Glutamatergic neuron (in vitro differentiated cells): ENCODE measurements at places on chromosomes 3 and 15.

DNA sequence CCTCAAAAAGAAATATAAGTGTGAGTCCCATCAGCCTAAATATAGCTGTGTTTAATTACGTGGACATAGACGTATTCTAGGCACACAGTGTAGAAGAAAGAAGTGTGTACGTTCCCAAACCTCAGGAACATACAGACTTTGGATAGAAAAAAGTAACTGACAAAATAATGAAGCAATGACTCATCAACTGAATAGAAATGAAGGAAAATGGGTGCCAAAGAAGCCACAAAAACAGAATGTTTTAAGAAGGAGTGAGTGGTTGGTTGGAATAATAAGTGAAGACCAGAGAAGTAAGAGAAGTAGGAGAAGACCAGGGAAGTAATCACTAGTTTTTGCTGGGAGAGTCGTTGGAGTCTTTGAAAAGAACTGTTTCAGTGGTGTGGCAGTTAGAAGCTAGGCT lies 518.1 kb downstream of the ROBO1 start:
- no peaks in the 10 kb centered on the region for H3K36me3 ChIP-seq
- no peak overlapping the region for H3K4me3 ChIP-seq
- H3K27ac ChIP-seq: no peak overlapping the region
- peaks cover 16% of the 10 kb centered on the region for H3K4me1 ChIP-seq

- H3K27ac ChIP-seq: no peak overlapping the region
- no peaks in the 10 kb centered on the region for H3K36me3 ChIP-seq
- H3K27me3 ChIP-seq: peaks cover 4% of the 10 kb centered on the region
- H3K4me3 ChIP-seq: no peak overlapping the region
- DNase-seq: no peak
- H3K4me1 ChIP-seq: no peaks in the 10 kb centered on the region
These were observed 31.2 kb downstream of the GOLGB1 start for GRCh38 chr3:121718205-121718846.

GRCh38 chr15:96225642-96226259 lies 104.7 kb upstream of the NR2F2 start:
- DNase-seq: no peak
- H3K36me3 ChIP-seq: no peaks in the 10 kb centered on the region
- no peaks in the 10 kb centered on the region for H3K4me1 ChIP-seq
- peaks cover 4% of the 10 kb centered on the region for H3K27me3 ChIP-seq

DNA sequence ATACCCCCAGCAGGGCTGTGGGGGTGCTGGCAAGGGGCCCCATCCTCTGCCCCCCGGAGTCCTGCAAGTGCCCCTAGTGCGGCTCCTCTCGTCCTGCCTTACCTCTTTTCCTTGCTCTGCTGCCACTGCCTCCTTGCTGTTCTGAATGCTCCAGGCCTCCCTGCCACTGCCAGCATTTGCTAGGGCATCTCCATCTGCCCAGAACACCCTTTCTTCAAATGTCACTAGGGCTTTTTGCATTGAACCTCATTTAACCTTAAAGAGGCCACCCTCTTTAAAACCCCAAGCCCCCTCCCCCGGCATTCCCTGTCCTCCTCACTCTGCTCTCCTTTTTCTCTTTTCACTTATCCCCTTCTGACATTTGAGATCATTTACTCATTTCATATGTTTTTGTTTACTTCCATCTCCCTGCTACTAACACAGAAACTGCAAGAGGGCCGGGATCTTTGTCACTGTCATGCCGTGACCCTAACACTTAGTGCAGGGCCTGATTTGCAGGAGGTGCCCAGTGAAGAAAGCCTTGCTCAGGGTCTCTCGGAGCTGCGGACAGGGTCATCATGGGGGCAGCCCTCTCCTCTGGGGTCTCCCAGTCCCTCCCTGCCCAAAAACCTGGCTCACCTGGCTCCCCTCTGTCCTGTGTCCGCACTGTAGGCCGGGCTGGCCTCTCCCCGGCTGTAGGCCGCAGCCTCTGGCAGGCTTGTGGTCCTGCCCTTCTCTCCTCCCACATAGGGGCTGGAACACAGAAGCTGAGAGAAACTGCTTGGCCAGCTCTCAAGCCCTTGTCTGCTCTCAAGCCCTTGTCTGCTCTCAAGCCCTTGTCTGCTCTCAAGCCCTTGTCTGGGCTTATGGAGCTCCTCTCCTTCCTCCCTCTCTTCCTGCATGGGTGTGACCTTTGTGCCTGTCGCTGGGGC lies at the start of gene ACOX2:
ACOX2 (minus strand) TSS at position 690 of the 911 bp plus-strand sequence. CDS start 2,084 bp downstream, outside the sequence.
- H3K27me3 ChIP-seq: peaks cover 4% of the 10 kb centered on the region
- no peak within 1 kb of the TSS for H3K4me3 ChIP-seq
- no peaks in the 10 kb centered on the region for H3K36me3 ChIP-seq
- H3K4me1 ChIP-seq: no peaks in the 10 kb centered on the region

GRCh38 chr3:55085231-55085630 lies 157.4 kb upstream of the LRTM1 start:
- H3K4me1 ChIP-seq: peaks cover 4% of the 10 kb centered on the region
- H3K27ac ChIP-seq: no peak overlapping the region
- H3K36me3 ChIP-seq: no peaks in the 10 kb centered on the region
- H3K4me3 ChIP-seq: no peak overlapping the region
- peaks cover 6% of the 10 kb centered on the region for H3K27me3 ChIP-seq

DNA sequence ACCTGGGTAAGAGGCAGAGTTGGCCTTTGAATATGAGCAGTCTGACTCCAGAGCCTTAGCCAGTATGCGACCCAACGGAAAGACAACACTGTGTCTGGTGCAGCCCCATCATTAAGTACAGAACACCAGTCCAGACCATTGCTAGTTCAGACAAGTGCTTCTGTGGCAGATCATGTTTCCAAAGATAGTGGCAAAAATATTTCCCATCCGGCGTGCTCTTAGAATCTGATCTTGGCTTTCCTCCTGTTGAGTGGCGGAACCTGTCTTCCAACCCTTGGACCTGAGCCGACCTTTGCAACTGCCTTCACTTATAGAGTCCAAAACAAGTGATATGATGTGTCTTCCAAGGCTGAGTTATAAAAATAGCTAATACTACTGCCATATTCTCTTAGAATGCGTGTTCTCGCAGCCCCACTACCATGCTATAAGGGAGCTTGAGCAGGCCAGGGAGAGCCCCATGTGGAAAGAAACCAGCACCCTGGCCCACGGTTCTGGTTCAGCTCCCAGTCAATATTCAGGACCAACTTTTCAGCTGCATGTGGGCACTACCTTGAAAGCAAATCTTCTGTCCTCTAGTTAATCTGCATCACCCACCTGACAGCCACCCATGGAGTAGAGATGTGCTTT lies 322.4 kb upstream of the SLCO3A1 start:
- no peak for DNase-seq
- no peaks in the 10 kb centered on the region for H3K36me3 ChIP-seq
- H3K27me3 ChIP-seq: no peaks in the 10 kb centered on the region
- no peaks in the 10 kb centered on the region for H3K4me1 ChIP-seq
